ENCODE measurements at places on chromosomes 12 and 14. TPM values are rescaled to one million over a fixed set of nuclear protein-coding genes. Genes with fewer than 3 reads are reported as not detected.

GRCh38 chr14:76752744-76753143 is 8.5 kb upstream of the VASH1 start:
- no peaks in the 10 kb centered on the region for H3K36me3 ChIP-seq
- no peaks in the 10 kb centered on the region for H3K27me3 ChIP-seq
- no peak for DNase-seq

Gene AJUBA
- total RNA-seq, result 43.6 TPM

GRCh38 chr12:27652174-27652763 is 44.0 kb upstream of the REP15 start:
- H3K36me3 ChIP-seq, result no peaks in the 10 kb centered on the region
- peak; percentile 82 for DNase-seq
- H3K4me1 ChIP-seq, result no peaks in the 10 kb centered on the region
- H3K4me3 ChIP-seq, result no peak overlapping the region

GRCh38 chr14:104546591-104547309 is 32.8 kb upstream of the C14orf180 start:
- peaks cover 7% of the 10 kb centered on the region for H3K27me3 ChIP-seq
- no peak overlapping the region for H3K4me3 ChIP-seq
- no peaks in the 10 kb centered on the region for H3K36me3 ChIP-seq
- H3K4me1 ChIP-seq, result peaks cover 12% of the 10 kb centered on the region
- no peak for DNase-seq

DNA sequence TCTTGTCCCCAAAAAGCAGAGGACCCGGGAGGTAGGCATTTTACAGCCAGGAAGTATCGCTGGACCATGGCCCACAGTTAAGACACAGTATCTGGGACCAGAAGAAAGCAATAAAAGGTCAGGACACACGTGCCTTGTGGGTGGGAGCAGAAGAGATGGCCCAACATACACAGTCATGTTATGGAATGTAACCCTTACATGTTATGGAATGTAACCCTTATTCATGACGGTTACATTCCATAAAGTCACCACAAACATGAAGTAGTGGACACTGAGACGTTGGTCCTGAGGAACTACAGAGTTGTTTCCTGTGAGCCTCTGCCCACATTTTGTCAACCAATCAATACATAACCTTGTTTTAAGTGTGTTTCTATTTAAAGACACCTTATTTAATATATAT is 285.6 kb upstream of the FKBP4 start:
- no peaks in the 10 kb centered on the region for H3K27me3 ChIP-seq
- H3K36me3 ChIP-seq, result no peaks in the 10 kb centered on the region
- no peak overlapping the region for H3K4me3 ChIP-seq
- no peak for DNase-seq

Gene CPNE8
- 0.90 TPM for total RNA-seq

GRCh38 chr12:113158439-113159203 is 9.1 kb downstream of the CFAP73 start:
- peaks cover 7% of the 10 kb centered on the region for H3K4me1 ChIP-seq
- H3K27ac ChIP-seq, result no peak overlapping the region
- H3K4me3 ChIP-seq, result no peak overlapping the region
- peaks cover 26% of the 10 kb centered on the region for H3K36me3 ChIP-seq
- no peak for DNase-seq
- H3K27me3 ChIP-seq, result peaks cover 5% of the 10 kb centered on the region

DNA sequence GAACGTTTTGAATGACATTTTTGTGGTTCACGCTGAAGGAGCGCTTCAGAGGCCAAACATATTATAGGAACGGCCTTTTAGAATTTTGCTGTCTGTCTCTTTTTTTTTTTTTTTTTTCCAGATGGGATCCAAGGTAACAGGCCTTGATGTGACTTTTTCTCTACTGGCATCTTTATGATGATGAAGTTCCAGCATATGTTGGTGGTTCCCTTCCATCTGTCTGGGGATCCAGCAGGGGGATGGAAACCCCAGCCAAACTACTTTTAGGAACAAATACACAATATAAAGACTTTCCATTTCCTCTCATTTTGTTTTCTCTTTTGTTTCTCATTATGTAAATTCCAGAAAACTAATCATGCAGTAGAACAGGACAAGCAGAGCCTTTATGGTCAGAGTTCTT is 239.3 kb upstream of the PRICKLE1 start:
- no peak overlapping the region for H3K4me3 ChIP-seq
- no peaks in the 10 kb centered on the region for H3K27me3 ChIP-seq
- H3K27ac ChIP-seq, result no peak overlapping the region
- H3K4me1 ChIP-seq, result no peaks in the 10 kb centered on the region
- no peak for DNase-seq
- no peaks in the 10 kb centered on the region for H3K36me3 ChIP-seq

- H3K4me1 ChIP-seq, result no peaks in the 10 kb centered on the region
- H3K36me3 ChIP-seq, result no peaks in the 10 kb centered on the region
- H3K4me3 ChIP-seq, result no peak overlapping the region
- no peak for DNase-seq
Observed at GRCh38 chr12:40634517-40635131, 57.6 kb upstream of the CNTN1 start.

- H3K27me3 ChIP-seq, result no peaks in the 10 kb centered on the region
- no peak overlapping the region for H3K27ac ChIP-seq
- H3K36me3 ChIP-seq, result no peaks in the 10 kb centered on the region
- no peaks in the 10 kb centered on the region for H3K4me1 ChIP-seq
Observed at GRCh38 chr12:60494244-60494643, 898.4 kb downstream of the SLC16A7 start.

Gene MAP1LC3B2
- total RNA-seq, result 3.9 TPM

DNA sequence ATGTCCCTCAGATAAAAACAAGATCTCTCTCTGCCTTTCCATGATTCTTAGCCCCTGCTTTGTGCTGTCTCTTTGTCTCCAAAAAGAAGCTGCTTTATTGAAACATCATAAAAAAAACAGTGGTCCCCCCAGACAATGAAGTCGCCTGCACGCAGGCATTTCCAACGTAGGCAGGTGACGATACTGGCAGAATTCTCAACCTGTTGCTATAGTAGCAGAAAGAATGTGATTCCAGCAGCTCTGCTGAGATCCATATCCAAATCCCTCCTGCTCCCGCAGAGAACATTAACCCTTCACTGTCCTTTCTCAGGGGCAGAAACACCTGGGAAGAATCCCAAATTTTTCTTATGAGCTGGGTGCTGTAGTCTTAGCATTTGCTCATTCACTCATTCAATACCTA is 84.8 kb downstream of the STON2 start:
- H3K4me3 ChIP-seq, result no peak overlapping the region
- DNase-seq, result no peak
- H3K4me1 ChIP-seq, result peaks cover 7% of the 10 kb centered on the region
- H3K27me3 ChIP-seq, result no peaks in the 10 kb centered on the region
- no peaks in the 10 kb centered on the region for H3K36me3 ChIP-seq

Gene TMCC3
- 0.49 TPM for total RNA-seq

All from A673 (cell line).